ENCODE measurements at places on chromosomes 11 and 22.

- DNase-seq = no peak
Observed at GRCh38 chr11:5500393-5500801, 9.4 kb downstream of the UBQLN3 start.

DNA sequence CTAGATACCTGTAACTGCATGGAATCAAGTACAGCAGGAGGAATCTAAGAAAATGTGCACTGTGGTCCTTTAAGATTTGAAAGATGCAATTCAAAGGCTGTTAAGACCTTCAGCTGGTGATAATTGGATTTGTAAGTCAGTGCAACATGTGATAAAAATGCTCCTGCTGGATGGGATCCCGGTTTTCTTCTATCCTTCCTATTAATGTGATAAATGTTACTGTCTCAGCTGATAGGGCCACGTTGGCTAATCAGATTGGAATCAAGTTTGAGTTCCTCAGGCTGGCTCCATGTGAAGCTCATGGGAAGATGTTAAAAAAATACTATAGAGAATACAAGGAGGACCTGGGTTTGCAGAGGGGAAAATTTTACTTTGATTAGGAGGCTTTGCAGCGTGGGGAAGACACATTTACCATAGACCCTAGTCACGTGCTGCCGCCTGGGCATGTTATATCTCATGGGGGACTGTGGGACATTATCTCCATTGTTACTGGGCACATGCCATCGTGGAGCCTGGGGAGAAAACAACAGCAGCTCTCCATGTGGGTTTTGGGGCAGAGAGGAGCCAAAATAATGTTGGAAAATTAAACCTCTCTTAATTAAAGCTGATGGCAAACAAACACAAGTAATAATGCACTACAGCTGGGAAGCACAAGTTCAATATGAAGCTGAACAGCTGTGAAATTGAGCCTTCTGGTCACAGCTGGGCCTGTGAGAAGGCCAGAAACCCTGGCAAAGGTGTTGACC is 652.5 kb downstream of the NTM start:
- no peak for DNase-seq

- no peak for DNase-seq
Observed at GRCh38 chr11:94735907-94736306, 32.2 kb upstream of the AMOTL1 start.

- DNase-seq = no peak
Observed at GRCh38 chr11:7642747-7643146, 30.6 kb downstream of the CYB5R2 start.

- no peak for DNase-seq
Observed at GRCh38 chr11:72230764-72231365, 6.3 kb downstream of the INPPL1 start.

DNA sequence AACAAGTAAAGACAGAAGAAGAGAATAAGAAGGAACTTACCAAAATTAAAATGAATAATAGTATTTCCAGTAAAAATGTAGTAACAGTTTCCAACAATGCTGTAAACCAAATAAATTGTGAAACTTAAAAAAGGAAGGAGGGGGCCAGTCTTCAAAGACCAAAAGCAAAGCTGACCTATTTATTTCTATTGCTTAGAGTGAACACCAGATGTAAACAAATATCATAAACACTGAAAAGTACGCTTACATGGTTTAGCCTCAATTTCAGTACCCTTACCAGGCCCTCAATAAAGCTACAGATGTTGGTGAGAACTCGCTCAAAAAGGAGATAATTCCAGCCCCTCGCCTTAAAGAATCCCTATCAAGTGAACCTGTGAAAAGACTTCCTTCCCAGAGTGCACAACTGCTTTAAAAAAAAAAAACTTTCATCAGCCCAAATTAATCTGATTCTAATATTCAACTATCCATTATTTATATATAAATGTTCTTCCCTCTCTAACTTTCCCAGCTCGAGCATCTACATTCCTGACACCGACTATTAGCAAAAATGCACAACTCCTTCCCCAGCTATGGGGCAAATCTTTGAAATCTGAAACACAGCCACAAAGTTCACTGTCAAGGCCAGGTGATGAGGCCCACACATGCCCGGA is 2.4 kb downstream of the PHF21A start:
- no peak for DNase-seq

DNA sequence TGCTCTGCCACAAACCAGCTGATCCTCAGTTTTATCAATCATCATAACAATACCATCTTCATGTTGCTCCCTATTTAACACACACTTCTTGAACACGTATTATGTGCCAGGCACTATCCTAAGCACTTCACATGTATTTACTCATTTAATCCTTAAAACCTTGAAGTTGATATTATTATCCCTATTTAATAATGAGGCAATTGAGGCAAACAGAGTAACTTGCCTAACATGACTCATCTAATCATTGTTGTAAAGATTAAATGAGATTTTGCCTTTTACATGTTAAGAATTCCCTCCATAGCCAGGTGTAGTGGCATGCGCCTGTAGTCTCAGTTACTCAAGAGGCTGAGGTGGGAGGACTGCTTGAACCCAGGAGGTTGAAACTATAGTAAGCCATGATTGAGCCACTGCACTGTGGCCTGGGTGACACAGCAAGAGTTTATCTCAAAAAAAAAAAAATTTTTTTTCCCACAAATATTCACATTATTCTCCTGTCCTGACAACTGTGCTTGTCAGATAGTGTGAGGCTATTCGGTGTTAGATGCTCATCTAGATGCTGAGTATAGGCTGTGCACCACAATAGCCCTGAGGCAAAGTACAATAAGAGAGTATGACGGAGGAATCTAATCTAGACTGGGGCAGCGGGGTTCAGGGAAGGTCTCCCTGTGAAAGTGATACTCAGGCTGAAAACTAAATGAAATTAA is 13.4 kb downstream of the CKAP5 start:
- no peak for DNase-seq

- peak; percentile 52 for DNase-seq
Observed at GRCh38 chr22:44347549-44347948, 34.8 kb upstream of the SHISAL1 start.

DNA sequence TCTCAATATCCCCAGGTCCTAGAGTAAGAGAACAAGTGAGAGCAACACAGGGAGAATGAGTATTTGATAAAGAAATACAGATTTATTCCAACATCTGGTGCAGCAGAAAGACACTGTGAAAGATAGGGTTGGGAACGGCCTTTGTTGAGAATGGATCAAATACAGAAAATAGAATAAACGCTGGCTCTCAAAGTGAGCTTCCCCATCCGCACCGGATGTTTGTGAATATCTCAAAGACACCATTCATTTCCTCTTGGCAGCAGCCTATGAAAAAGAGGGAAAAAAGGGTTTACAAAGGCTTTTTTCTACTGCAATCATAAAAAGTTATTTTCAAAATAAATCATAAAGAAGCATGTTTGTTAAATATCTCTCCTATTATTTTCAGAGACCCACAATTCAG is 279.3 kb downstream of the CASP12 start:
- no peak for DNase-seq

DNA sequence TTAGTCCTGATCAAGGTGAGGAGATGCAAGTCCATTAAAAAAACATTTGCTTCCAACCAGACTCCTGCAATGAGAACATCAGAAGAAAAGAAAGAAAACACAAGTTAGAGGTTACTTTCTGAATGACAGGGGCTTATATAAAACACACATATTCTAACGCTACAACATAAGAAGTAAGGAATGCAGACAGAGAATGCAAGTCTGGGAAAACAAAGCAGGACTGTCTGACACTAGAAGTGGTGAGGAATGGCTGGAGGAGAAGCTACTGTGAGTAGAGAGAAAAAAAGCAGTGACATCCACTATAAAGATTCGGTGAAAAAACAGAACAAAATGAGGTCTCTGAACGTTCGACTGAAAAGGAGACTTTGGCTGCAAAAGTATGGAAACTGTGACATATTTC is 12.3 kb downstream of the TMEM216 start:
- DNase-seq = no peak

GRCh38 chr11:63282579-63282978 is 39.2 kb upstream of the SLC22A25 start:
- no peak for DNase-seq

DNA sequence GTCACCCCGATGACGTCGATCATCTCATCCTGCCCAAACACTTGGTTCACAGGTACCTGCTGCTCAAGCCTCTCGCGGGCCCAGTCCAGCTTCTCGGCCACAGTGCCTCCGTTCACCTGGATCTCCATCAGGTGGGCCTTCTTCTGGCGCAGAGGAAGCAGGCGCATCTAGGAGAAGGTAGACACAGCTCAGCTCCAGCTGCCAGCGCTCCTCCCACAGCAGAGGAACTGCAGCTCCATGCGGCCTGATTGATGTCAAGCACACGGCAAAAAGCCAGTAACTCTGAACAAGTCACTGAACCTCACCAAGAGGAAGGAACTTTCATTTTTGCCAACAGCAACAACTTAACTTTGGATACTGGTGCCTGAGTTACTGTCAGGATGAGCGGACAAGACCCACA is 4.0 kb downstream of the RPL3 start:
- DNase-seq = no peak

- DNase-seq = no peak
Observed at GRCh38 chr22:20207277-20208025, 56.6 kb upstream of the CCDC188 start.

GRCh38 chr11:36342327-36342726 is 46.2 kb downstream of the PRR5L start:
- no peak for DNase-seq

DNA sequence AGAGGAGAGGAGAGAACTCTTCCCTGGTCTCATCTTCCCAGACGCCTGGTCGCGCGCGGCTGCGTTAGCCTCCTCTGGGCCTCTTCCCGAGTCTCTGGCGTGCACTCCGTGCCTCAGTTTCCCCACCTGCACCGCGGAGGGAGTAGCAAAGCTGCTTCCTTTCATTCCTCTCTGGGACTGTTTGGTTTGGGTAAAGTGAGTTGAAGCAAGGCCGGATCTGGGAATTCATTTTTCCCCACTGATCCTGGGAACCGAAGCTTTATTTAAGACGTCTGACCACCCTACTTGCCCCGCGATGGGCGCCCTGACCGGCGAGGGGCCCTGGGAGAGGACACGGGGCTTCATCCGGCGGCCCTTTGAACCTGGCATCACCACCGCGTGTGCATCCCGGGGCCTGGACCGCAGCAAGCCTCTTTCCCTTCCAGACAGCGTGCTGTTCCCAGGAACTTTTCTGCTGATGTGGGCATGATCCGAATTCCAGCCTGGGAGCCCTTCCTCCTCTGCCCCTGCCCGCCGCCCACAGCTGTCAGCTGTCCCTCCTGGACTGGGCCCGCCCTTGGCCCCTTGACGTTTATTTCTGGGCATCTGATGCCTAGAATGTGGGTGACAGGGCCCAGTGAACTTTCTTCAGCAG is 758 bp downstream of the LDLRAD3 start:
- no peak for DNase-seq

DNA sequence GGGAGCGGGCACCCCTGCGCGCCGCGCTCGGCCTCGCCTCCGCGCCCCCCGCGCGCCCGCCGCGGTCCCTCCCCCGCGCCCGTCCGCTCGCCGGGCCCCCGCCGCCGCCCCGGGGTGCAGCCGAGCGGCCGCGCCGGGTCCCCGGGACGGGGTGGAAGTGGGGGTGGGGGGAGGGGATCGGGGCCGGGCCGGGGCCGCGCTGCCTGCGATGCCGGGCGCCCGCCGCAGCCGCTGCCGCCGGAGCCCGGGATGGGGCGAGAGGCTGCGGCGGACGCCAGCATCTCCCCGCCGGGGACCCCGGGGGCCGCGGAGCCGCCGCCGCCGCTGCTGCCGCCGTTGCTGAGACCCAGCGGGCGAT is 365 bp downstream of the MGAT3 start:
- DNase-seq = no peak

- no peak for DNase-seq
Observed at GRCh38 chr11:126332221-126332711, 23.2 kb upstream of the ST3GAL4 start.

DNA sequence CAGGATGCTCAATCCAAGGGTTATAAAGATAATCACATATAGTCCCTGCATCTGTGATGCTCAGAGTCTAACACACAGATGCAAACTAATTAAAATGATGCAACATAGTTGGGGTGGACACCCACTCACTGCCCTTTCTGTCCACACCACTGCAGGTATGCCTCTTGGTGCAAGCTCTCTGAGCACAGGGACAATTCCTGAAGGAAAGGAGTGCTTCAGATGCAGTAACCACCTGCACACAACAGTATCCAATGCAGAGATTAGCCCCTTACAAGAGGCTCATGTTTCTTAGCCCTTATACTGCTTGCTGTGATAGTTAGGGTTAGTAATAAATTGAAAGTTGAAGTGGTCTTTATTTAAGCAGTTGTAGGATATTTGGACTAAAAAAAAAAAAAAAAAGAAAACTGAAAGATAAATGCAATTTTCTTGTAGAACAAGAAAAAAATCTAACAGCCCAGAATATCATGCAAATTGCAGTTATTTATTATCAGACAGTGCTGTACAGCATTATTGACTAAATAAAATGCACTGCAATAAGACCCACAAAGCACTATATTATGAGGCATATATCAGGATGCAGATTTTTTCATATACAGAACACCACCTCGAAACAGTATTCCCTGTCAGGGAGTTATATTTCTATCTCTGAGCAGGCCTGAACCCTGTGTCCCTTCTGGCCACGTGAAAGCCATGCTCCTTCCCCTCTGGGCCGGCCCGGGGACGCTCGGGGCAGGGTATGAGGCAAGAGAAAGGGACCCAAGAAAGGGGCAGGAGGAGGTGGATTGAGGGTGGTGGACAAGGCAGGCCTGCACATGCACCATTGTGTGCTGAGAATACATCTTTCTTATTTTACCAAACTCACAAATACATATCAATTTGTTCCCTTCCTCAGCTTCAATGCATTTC is 260.2 kb downstream of the OPCML start:
- DNase-seq = no peak

DNA sequence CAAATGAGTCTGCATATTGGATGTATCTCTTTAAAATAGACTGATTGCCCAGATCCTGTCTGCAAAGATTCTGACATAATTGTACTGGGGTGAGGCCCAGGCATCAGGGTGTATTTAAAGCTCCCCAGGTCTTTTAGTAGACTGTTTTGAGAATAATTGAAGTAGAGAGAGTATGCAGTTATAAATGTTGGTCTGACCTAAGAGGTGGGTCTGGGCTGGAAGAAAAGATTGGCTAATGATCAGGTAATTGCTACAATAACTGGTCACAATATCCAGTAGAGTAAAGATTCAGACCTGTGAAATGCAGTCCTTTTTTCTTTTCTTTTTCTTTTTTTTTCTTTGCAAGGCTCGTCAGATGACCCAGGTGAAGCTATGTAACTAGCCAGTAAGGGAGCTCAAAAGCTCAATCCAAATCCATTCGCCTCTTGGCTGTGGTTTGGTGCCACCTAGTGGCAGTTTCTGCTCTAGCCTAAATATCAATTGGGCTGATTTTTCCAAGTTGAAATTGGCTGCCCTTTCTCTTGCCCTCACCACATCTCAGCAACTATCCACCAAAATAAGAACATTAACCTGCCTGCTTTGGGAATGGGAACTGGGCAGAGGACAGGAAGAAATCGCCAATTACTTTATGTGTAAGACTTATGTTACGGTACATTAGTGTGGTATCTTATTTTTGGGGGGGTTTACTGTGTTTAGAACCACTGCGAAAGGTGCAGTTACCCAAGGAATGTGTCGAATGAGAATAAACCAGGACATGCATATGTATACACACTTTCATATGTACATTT is 45.9 kb downstream of the ZNF143 start:
- peak; percentile 74 for DNase-seq

- no peak for DNase-seq
Observed at GRCh38 chr11:32487270-32487669, 51.9 kb upstream of the WT1 start.

GRCh38 chr11:15976433-15977045 is 379.8 kb downstream of the SOX6 start:
- DNase-seq = no peak

- DNase-seq = no peak
Observed at GRCh38 chr22:35335468-35335867, 35.8 kb downstream of the TOM1 start.

- no peak for DNase-seq
Observed at GRCh38 chr11:118074785-118075184, 2.1 kb upstream of the TMPRSS4 start.
